NCI-H1417 (cell line): ENCODE measurements at places on chromosomes 5 and 9.

GRCh38 chr9:30967476-30967875, 1417.0 kb upstream of the ACO1 start:
- peak; percentile 3 for DNase-seq

DNA sequence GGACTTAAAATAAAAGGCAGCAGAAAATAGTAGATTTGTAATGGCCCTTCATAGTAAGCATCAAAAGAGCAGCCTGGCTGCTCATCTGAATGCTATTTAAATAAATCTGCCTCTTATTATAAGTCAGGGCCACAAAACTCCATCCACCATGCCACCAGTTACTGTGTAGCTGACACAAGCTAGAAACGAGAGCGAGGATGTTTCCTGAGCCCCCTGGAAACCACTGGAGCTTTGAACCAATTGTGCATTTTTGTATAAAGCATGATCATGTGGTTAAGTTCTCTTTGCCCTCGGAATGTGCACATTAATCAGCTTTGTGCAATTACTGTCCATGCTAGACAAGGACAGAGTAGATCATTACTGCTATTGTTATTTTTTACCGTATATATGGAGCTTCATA, 17.4 kb downstream of the SLC24A2 start:
- DNase-seq, result no peak

DNA sequence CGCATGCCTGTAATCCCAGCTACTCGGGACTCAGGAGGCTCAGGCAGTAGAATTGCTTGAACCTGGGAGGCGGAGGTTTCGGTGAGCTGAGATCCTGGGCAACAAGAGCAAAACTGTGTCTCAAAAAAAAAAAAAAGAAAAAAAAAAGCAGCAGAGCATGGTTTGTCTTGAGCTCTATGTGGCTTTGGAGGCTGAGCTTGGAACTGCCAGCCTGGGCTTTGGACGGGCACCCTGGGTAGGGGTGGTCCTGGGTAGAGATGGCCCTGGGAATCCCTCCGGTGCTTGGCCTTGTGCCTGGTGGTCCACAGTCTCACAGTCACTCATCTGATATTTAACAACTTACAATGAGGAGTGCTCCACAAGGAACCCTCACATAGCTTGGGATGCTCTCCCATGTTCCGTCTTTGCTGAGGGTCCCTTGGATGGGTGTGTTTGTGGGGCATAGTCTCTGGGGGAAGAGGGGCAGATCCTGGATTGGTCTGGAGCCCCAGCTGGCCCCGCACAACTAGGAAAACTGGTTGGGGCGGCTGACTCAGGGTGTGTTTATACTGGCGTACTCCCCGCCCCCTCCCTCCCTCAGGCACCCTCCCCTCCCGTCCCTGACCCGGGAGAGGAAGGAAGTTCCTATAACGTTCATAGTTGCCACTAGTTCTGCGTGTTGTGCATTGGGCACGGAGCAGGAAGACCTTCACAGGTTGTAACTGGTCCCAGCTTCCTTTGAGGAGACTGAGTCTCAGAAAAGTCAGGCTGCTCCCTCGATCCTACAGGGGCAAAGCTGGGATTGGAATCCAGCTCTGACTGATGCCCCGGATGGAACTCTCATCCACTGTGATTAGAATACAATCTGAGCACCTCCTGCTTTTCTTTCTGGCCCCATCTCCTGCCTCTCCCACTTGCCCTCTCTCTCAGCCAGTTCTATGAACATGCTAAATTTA, 11.2 kb downstream of the IER5L start:
- DNase-seq, result no peak

DNA sequence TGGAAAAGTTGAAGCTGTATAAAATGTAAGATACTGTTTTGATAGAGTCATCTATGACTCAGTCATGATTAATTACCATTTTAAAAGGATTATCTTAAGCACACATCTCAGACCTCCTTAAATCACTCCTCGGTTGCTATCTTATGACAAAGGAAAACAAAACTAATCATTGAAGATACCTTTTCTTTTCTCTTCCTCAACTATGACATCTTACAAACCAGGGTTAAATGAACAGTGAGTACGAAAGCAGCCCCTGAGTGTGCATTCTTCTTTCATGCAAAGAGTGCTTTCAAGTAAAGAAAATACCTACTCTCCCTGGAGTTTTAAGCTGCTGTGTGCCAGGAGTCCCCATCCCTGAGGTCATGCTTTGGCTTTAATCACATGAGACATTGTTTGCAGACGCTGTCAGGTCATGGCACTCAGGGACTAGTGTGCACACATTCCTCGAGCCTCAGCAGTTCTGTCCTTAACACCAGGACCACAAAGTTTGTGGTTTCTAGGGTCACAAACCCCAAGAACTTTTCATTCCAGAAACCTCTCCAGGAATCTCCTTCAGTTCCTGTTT, 86.7 kb upstream of the ICE1 start:
- DNase-seq, result no peak

DNA sequence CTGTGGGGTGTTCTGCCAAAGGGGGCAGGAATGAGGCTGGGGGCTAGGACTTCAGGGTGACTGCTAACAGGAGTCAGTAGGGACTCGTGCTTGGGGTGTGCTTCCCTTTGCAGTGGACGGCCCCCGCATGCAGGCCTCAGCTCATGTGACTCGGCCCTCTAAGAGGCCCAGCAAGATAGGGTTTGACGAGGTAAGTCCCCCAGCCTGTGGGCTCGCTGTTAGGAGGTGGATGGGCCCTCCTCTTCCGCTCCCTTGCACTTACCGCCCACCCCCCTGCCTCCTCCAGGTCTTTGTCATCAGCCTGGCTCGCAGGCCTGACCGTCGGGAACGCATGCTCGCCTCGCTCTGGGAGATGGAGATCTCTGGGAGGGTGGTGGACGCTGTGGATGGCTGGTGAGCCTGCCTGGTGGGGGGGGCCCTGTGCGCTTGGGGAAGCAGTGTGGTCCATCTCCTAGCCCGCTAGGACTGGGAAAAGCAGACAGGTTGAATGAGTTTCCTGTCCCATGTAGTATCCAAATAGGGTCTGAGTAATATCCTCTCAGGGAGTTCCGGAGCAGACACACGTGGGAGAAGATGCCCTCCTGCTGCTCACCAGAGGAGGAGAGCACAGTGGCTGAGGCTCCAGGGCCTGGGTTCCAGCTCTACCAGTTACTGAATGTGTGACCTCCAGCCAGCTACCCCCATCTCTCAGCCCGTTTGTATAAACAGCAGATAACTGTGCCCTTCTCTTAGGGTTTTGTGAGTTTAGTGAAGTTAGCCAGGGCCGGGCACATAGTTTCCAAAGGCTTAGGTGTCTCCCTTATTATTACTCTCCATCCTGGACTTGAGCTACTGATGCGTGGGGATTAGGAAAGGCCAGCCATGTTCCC, 8.2 kb downstream of the CERCAM start:
- no peak for DNase-seq

- peak; percentile 6 for DNase-seq
Observed at GRCh38 chr9:13274886-13275641, 4.4 kb downstream of the MPDZ start.

GRCh38 chr5:116572350-116573278, 2.0 kb downstream of the SEMA6A start:
- DNase-seq, result peak; percentile 84

GRCh38 chr5:149962601-149963300, 2.2 kb downstream of the SLC26A2 start:
- DNase-seq, result no peak

DNA sequence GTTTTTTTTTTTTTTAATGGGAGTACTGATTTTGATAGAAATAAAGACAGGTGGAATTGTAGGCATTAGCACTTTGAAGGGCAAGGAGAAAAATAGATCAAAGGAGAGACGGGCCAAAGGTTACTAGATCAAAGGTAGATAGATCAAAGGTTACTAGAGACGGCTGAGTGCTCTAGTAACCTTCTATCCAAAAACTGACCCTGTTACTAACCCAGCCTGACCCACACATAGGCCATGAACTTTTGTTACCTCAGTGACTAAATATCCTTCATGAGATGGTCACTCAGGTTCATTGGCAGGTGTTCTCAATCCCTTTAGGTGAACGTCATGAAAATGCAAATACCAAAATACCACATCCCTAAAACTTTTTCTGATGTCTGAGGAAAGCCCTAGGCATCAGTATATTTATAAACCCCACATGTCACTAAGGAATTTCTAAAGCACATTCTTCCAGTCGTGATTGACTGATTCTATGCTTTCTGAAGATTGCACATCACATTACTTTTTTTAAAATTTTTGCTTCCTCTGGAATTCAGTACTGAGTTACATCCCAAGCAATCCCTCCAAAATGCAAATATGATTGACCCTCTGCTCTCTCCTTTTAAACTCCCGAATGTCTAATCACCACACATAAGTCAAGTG, 772.7 kb downstream of the BRINP1 start:
- no peak for DNase-seq

DNA sequence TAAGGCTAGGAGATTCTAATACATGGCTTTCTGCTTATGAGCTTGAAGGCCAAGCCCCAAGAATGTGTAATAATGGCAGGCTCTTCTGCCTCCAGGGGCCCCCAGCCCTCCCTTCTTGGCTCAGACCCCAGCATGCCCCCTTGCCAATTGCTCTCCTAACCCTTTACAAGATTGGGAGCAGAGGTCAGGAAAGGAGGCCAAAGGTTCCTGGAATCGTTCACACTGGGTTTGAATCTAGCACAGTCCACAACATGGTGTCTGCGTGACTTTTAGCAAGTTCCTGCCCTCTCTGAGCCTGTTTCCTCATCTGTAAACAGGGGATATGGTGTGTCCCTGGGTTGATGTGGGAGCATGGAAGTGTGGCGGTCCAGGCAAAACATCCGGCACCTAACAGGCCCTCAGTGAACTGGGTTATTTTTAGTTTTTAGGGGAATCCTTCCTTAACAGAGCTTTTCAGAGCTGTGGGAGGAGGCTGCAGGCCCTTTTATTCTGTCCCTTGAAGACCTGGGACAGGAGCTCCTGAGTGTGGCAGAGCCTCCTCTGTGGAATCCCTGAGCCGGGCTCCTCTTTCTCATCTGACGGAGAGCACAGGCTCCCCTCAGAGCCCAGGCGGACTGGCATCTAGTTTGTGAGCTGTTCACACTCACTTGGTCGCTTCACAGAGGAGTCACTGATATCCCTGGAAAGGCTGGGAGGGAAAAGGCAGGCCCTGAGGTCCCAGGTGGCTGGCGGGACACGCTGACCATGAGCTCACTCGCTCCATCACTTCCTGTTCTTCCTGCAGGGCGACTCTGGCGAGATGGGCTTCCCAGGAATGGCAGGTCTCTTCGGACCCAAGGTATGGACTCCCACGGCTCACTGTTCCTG, 23.4 kb upstream of the ORM1 start:
- no peak for DNase-seq

- no peak for DNase-seq
Observed at GRCh38 chr5:139664086-139664693, 16.0 kb downstream of the CXXC5 start.

GRCh38 chr5:38456657-38457399, 99.6 kb downstream of the LIFR start:
- no peak for DNase-seq

- no peak for DNase-seq
Observed at GRCh38 chr5:155025895-155026294, 12.3 kb downstream of the KIF4B start.

DNA sequence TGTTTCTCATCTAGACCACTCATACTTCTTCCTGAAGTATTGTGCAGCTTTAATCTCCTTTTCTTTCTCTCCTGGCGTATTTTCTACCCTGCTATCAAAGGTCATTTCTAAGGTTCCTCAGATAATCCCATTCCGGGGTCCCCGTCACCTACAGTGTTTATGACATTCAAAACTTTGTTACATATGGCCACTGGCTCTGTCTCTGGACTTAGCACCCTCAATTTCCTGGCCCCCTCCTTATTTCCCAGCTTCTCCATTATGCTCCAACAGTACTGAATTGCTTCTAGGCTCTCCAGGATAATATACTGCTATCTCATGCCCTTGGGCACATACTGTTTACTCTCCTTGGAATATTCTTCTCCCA, 31.2 kb downstream of the RFK start:
- DNase-seq, result no peak

- DNase-seq, result no peak
Observed at GRCh38 chr9:257957-258356, 43.3 kb downstream of the DOCK8 start.

- no peak for DNase-seq
Observed at GRCh38 chr9:72912476-72913381, 40.1 kb downstream of the ALDH1A1 start.

GRCh38 chr9:105437704-105438103, 10.1 kb upstream of the FSD1L start:
- DNase-seq, result no peak

DNA sequence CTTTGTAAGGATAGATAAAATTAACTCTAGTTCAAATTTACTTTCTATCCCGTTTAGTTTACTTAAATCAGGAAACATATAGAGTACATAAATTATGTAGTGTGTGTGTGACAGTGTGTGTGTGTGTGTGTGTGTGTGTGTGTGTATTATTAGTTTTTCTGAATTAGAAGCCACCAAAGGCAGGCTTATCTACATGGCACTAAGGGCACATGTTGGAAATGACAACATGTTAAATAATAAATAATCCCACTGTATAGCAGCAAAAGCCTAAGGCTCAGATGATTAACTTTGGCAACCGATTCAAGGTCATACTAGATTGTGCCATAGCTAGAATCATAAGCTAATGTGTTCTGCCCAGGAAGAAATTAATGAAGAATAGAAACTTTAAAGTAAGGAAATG, 54.6 kb downstream of the MEGF9 start:
- no peak for DNase-seq

DNA sequence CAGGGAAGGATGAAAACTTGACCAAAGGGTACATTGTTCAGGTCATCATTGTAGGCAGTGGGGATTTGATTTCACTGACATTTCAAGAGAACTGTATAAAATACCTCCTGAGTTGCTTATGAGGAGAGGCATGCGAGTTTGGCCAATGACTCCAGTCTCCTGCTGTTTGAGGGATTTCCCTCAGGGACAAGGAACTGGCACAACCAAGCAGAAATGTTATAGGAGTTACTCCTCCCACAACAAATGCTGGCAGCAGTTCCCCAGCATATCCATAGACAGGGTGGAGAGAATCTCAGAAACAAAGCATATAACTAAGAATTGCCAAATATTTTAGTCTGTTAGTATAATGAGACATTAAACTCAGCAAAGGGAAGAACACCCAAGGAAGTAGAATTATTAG, 47.2 kb upstream of the FBXL7 start:
- DNase-seq, result no peak

DNA sequence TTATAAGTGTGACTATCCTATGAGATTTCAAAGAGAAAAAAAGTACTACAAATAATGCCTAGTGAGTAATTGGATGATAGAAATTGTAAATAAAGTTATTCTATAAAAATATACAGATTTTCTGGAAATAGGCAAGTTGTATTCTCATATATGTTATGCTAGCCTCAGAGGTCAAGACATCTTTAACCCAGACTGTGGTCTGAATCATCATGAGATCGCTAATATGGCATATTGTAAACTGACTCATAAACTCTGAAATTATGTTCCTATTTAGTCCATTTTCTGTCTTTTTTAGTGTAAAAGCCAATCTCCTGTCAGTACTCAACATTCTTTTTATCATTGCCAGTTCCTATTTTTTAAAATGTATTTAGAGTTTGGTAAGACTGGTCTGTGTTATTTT, 14.2 kb downstream of the LOX start:
- DNase-seq, result no peak

DNA sequence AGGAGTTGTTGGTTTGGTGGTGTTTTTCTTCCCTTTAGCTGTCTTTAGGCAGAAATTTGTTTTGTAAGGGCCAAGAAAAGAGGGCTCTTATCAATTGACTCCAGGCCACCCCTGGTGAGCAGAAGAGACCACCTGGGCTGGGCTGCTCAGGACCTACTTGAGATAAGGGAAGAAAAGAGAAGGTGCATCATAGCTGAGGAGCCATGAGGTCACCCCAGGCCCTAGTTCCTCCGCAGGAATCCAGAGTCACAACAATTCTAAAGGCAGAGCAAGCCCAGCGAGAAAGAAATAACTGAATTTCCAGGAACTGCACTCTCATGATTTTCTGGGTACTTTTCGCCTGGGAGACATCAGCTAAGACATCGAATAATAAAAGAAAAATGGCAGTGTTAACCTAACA, 34.9 kb downstream of the RFK start:
- no peak for DNase-seq
